ENCODE measurements at places on chromosomes 7 and 10.

GRCh38 chr7:151342102-151342646, 562 bp downstream of the NUB1 start:
- no peak for DNase-seq

DNA sequence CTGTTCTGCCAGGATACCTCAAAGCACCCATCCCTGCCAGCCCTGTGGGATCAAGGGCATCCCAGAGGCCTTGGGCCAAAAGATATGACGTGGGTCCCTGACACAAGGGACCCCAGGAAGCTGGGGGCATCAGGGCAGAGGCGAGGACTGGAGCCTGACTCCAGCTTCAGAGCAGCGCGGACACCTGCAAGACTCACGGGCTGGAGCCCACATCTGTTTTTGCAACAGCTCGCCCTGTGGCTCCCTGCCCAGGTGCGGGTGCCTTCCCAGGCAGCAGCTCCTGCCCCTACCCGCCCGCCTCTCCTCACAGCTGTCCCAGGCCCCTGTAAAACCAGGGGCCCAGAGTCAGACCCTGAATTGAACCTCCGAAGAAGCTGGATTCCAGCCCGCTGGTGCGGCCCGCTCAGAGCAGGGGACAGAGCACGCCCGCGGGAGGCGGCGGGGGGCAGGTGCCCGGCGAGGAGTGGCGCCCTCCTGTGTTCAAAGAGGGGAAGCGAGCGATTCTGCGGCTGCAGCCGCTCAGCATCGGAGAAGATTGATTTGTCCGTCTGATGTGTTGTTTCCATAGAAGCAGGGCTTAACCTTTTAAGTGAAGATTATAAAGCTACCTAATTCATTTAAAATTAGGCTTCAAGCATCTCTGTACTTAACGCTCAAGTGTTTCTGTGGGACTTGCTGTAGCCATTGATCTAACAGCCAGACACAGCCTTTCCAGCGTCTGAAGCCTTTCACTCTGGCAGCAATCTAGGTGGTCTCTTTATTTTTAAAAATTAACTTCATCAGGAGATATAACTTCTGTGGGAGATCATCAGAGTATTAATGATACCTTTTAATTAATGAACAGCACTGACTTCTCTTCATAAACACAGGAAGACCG, 88.4 kb downstream of the BEND7 start:
- DNase-seq, result peak; percentile 23

GRCh38 chr10:124240839-124241291, 147.5 kb upstream of the CHST15 start:
- DNase-seq, result no peak

- DNase-seq, result no peak
Observed at GRCh38 chr7:65962033-65962432, 20.0 kb downstream of the GUSB start.

DNA sequence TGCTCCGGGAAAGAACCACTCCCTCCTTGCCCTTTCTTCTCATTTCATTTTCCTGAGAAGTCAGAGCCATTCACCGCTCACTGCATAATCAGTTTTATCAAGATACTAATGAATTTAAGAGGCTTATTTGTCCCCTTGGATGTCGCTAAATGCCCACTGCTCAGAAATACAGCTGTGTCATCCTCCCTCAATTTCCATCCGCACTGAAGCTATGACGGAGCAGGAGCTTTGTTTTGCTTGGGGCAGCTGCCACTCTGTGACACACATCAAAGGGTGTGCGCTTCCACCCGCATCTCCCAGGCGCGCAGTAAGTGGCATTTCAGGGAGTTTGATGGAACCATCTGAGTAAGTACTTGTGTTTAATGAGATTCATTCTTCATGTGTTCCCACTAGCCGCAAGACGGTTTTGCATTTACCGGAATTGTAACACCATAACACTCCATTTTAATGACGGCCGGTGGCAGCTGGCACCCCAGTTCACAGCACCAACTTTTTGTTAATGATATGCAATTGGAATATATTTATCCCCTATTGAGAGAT, 103.8 kb upstream of the PARD3 start:
- no peak for DNase-seq

DNA sequence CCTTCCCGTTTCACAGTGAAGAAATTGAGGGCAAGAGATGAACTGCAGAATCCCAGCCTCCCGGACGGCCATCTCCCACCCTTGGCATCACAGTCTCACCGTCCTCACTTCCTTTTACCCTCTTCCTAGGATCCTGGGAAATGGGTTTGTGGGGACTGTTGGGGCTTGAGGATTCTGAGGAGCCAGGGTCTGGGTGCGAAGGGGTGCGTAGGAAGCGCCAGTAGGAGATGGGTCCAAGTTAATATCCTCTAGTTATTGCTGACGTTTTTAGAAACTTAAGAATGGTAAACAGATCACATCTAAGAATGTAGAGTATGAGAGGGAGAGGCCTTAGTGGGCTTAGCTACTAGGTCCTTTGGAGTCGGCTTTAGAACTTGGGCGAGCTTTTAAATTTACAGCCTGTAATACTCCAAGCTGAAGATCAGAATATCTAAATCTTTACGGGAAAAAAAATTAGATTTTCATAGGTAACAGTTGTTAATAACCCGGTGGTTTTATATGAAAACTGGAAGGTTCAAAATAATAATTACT, 696 bp downstream of the MALSU1 start:
- no peak for DNase-seq

GRCh38 chr7:2037808-2038522, 194.8 kb downstream of the MAD1L1 start:
- DNase-seq, result no peak

- DNase-seq, result no peak
Observed at GRCh38 chr10:70174058-70174741, 3.9 kb upstream of the SAR1A start.

DNA sequence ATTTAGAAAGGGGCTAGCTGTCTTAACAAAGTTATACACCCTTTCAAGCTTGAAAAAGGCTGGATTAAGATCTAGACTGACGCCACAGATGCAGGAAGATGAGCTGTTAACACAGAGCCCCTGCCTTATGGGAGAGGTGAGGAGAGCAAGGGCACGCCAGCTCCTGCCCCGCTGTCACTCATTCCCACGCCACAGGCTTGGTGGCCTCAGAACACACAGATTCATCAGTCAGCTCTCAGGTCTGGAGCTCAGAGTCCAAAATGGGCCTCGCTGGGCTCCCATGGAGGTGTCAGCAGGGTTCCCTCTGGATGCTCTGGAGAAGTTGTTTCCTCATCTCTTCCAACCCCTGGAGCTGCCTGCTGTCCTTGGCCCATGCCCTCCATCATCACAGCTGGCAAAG, 554.2 kb downstream of the TCERG1L start:
- DNase-seq, result no peak

- DNase-seq, result no peak
Observed at GRCh38 chr10:82221601-82222149, 346.7 kb downstream of the NRG3 start.

GRCh38 chr7:52500841-52501240, 534.6 kb upstream of the POM121L12 start:
- no peak for DNase-seq

DNA sequence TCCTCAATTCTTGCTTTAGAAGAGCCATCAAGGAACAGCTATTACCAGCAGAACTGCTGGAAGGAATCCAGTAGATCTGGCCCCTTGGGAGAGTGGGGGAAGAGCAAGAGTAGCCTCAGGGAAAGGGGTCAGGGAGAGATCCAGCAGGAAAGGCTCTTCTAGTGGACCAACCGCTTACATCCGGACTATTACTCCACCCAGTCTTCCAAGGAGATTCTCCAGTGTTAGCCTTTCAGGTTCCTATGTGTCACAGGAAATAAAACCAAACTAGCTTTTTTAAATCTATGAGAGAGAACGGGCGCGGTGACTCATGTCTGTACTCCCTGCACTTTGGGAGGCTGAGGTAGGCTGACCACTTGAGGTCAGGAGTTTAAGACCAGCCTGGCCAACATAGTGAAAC, 34.3 kb downstream of the TET1 start:
- DNase-seq, result no peak

- DNase-seq, result no peak
Observed at GRCh38 chr7:83166781-83167180, 4.1 kb upstream of the PCLO start.

GRCh38 chr10:5662708-5663579, 3.5 kb downstream of the ASB13 start:
- DNase-seq, result no peak

DNA sequence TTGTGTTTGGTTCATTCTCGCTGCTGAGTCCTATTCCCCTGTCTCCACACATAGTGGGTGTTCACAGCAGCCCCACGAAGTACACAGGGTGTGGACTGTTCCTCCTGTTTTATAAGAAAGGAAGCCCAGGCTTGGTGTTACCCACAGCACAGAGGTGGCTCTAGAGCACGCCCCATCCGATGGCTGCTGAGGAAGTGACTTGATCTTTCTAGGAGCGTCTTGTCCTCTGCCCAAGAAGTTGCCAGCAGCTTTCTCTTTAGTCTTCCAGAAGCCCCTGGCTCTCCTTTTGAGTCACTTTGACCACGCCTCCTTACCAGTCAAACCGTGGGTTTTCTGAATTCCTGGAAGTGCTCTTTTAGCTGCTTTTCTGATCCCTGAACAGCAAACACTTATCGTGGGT, 94.0 kb downstream of the GRK5 start:
- no peak for DNase-seq

GRCh38 chr10:5904227-5904626, 14.2 kb downstream of the FBH1 start:
- no peak for DNase-seq

- no peak for DNase-seq
Observed at GRCh38 chr10:118383699-118384098, 41.6 kb upstream of the FAM204A start.

DNA sequence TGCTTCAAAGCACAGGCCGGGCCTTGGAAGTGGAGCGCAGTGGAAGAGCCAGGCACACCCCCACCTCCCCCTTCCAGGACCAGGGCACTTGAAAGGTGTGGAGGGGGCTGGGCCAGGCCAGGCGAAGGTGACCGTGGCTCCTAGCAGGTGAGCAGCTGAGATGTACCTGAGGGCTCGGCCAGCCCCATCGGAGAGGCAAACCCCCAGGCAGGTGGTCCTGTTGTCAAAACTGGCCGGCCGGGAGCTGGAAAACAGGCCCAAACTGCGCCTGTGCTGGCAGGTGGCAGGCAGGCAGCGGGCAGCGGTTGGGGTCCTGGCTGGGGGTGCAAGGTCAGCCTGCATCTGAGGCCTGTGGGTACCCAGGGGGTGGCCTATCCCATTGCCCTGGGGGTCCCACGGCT, 96.4 kb upstream of the DNAAF5 start:
- no peak for DNase-seq

- DNase-seq, result no peak
Observed at GRCh38 chr7:1367501-1368183, 91.6 kb downstream of the MICALL2 start.
